Germinal center (tissue), 1 donor: ENCODE measurements at places on chromosomes 2 and 18.

- DNase-seq = no peak
These were observed 22.0 kb downstream of the RBM43 start for GRCh38 chr2:151239624-151240023.

- DNase-seq = no peak
These were observed 73.6 kb downstream of the FSHR start for GRCh38 chr2:49080681-49081080.

GRCh38 chr2:143503280-143503679, 374.1 kb downstream of the ARHGAP15 start:
- DNase-seq = no peak

- no peak for DNase-seq
These were observed 51.9 kb downstream of the SLC4A1AP start for GRCh38 chr2:27715318-27716210.

- DNase-seq = peak; percentile 16
These were observed 31.4 kb downstream of the INO80C start for GRCh38 chr18:35466334-35466733.

GRCh38 chr2:240831594-240832204, 11.7 kb upstream of the KIF1A start:
- DNase-seq = no peak

GRCh38 chr18:54296062-54296461, 26.7 kb downstream of the POLI start:
- no peak for DNase-seq

GRCh38 chr2:170106102-170106840, 71.7 kb upstream of the MYO3B start:
- DNase-seq = no peak

DNA sequence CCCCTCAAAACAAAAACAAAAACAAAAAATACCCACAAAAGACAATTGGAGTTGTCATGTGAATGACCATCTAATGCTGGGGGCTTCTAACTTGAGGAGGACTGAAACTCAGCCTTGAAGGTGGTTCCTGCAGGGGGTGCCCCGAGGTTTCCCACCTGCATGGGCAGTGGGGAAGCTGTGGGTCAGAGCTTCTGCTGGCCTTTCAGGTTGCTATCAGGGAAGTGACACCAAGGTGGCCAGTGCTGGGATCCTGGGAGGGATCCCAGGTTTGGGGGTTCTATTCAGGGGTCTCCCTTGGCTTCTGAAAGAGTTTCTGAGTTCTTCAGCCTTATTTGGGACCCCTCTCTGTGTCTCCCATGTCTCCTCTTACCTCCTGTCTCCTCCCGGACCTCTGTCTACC, 62.8 kb downstream of the LDLRAD4 start:
- DNase-seq = no peak

DNA sequence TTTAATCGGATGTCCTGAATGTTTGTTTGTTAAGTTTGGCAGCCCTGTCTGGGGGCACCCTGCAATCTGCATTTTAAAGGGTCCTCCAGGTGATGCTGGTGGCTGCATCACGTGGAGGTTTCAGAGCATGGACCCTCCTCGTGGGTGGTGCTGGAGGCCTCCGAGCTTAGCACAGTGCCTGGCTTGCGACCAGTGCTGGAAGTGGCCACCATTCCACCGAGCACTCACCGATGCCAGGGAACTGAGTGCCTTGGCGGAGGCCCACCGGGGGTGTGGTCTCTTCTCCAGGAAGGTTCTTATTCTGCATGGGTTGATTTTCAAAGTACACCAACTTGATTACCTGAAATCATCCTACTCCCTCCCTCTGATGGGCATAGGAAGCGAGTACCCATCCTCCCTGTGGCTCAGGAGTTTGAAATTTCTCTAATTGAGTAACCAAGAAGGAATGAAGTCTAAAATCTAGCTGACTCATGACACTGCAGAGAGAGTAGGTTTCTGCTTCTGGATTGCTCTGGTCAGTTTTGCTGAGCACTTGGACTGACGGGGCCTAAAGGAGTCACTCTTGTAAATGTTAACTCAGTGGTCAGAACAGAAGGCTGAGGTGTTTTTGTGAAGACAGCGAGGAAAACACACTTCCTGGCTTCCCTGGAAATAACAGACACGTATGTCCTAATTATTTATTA, 58.1 kb upstream of the SLC66A3 start:
- DNase-seq = no peak

DNA sequence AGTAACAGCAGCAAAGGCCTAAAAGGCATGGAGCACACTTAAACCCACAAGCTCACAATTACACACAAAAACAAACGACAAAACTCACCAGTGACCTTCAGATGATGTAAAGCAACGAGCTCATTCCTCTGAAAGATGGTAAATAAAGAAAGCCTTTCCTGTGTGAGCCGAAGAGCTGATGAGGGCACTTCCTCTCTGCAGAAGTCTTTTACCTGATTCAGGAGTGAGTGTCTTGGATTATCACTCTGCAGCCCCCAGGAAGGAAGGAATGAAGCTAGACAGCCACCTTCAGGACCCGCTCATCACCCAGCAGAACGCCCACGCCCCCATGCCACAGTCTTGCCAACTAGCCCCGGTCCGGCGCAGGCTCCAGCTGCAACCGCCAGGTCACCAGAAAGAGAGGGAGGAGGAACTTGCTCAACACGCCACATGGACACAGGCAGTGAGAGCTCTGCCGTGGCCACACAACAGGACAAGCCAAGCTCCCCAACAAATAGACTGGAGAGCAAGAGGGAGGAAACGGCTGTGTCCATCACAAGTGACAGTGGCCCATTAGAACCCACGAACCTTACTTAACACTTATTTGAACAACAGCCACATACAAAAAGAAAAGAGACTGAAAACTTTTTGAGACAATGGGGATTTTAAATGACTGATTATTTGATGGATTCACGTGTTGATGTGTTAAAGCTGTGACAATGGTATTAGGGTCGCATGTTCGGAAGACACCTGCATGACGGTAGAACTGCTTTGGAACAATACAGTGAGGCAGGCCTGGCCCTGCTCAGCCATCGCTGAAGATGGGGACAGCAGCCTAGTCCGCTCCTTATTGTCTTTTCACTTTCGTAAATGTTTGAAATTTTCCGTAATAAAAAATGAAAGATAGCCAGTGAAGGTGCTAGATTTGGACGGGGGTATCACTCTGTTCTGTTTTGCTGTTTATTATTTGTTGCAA, 127.3 kb downstream of the HDAC4 start:
- no peak for DNase-seq

DNA sequence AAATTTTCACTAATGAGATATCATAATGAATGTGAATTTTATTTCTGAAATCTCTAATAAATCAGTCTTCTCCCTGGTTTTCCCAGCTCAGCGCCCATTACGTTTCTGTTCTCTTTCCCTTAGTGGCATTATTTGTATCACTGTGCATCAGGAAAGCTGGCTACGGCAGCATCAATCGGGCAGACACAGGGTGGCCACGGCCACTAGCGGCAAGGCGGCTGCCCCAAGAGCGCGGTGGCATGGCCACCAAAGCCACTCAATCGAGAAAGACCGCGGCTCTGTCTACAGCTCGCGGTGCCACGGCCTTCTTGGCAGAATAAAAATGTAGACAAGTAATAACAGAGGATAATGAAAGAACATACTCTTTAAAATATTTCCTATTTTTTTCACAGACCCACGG, 168.0 kb downstream of the RPIA start:
- DNase-seq = no peak

DNA sequence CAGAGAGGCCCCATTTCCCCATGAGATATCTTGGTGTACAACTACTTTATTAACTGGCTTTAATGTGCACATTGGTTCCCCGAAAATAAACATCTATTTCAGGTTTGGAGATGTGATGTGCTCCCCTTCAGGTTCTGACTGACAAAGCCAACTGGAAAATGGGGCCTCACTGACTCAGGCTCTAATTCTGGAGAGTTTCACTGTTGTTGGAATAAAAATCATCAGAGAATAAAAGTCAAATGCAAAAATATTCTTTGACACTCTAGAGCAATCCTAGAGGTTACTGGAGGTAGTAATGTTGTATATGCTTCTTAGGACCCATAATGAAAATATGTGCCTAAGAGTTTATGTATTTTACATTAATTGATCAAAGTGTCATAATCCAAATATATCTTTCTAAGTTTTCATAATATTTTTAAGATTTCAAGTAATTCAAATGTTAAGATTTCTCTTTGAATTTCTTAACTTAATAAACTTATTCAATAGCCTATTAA, 189.9 kb upstream of the COL3A1 start:
- no peak for DNase-seq

- DNase-seq = no peak
These were observed 30.5 kb downstream of the B3GNT7 start for GRCh38 chr2:231425811-231426703.

DNA sequence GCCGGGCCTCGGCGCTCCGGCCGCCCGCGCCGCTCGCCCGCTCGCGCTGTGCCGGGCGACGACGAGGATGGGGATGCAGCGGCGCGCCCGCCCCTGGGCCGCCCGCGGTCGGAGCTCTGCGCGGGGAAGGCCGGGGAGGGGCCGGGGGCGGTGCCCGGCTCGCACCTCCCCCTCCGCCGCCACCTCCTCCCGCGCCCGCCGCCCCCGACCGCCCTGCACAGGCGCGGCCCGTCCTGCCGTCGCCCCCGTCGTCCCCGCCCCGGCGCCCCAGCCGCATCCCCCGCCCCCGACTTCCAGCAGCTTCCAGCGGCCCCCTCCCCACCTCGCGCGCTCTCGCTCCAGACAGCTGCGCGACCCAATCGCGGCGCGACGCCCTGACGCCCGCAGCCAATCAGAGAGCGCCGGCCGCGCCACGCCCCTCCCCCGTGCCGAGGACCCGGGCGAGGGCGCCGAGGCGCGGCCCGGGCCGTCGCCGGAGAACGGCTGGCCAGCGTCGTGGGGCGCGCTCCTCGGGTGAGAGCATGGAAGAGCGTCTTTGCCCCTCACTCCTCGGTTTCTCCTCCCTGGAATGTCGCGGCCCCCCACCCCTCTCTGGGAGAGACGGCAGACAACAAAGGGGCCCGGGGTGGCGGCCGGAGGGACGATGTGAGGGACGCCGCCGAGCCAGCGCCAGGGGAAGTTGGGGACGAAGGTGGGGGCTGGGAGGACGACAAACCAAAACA, at the start of gene MBOAT2:
Gene MBOAT2 (minus strand): TSS at position 69 of the 722 bp plus-strand sequence. CDS start 70 bp downstream, outside the sequence.
- DNase-seq = peak; percentile 95

DNA sequence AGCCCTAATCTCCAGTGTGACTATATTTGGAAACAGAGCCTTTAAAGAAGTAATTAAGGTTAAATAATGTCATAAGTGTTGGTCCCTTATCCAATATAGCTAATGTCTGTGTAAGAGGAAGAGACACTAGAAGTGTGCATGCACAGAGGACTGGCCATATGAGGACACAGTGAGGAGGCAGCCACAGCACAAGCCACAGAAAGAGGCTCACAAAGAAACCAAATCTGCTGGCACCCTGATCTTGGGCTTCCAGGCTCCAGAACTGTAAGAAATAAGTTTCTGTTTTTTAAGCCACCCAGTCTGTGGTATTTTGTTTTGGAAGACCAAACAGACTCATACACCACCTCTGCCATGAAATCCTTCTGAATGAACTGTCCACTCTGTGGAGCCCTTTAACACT, 186.4 kb upstream of the SLC39A10 start:
- no peak for DNase-seq

DNA sequence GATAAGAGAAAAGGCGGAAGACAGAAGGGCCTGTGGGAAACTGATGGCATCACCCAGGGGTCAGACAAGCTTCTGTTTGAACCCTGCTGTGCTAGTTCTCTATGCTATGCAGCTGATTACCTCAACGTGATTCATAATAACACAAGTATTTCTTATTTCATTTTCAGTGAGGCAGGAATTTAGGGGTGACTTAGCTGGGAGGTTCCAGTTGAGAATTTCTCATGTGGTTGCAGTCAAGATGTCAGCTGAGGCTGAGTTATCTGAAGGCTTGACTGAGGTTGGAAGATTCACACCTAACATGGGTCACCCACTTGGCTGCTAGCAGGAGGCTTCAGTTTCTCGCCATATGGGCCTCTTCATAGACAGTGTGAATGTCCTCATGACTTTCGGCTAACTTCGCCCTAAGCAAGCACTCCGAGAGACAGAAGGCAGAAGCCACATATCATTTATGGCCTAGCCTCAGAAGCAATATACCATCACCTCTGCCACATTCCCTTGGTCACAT, 34.0 kb upstream of the TMEM131 start:
- no peak for DNase-seq

DNA sequence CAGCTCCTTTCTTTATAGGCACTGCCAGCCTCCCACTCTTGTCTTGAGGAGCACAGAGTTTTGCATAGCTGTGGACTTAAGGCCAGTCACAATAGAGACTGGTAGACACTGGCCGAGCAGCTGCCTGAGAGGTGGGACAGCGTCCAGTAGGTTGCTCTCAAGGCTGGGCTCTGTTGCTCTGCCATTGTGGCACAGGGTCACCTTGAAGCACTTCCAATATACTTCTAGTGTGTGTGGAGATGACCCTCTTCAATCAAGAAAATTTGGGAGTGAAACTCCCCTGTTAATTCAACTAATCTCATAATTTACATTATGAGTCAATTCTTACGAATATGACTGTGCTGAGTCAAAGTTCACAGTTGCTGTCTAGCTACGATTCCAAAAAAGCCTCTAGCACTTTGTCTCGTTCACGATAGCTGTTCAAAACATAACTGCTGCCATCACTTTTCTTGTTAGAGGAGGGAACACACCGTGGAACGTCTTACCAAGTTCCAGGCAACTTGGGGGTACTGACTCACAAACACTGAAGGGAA, 636.2 kb downstream of the EPHA4 start:
- DNase-seq = no peak

GRCh38 chr2:97766567-97766966, 53.2 kb downstream of the ZAP70 start:
- no peak for DNase-seq

DNA sequence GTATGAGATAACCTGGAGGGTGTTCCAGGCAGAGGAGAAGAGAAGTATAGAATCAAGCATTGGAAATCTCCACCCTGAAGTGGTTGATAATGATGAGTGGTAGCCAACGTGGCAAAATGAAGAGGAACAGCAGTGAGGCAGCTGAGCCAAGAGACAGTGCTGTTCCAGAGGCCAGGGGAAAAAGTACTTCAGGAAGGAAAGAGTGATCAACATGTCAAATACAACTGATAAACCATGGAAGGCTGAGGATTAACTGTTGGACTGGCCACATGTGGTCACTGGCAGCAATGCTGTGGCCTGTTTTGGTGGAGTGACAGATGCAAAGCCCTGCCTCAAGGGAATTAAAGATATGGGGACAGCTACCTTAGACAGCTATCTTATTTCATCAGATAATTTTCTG, 51.9 kb upstream of the RMP24 start:
- DNase-seq = no peak

GRCh38 chr2:39991298-39991697, 212.2 kb upstream of the THUMPD2 start:
- DNase-seq = no peak

GRCh38 chr2:130872741-130873125, 36.0 kb downstream of the ARHGEF4 start:
- no peak for DNase-seq

DNA sequence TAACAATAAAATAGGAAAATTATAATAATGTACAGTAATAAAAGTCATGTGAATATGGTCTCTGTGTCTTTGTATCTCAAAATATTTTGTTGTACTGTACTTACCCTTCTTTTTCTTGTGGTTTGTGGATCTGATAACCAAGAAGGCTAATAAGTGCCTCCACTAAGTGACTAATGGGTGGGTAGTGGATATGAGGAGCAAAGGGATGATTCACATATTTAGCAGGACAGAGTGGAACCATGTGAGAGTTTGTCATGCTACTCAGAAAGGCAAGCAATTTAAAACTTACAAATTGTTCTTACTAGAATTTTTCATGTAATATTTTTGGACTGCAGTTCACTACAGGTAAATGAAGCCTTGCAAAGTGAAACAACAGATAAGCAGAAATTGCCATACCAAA, 1241.2 kb upstream of the CDH2 start:
- DNase-seq = no peak
